ENCODE measurements at places on chromosomes 11 and 22.

GRCh38 chr22:48960980-48961660, 866.6 kb downstream of the BRD1 start:
- DNase-seq: no peak

GRCh38 chr11:36509201-36509639, 852 bp downstream of the TRAF6 start:
- no peak for DNase-seq

DNA sequence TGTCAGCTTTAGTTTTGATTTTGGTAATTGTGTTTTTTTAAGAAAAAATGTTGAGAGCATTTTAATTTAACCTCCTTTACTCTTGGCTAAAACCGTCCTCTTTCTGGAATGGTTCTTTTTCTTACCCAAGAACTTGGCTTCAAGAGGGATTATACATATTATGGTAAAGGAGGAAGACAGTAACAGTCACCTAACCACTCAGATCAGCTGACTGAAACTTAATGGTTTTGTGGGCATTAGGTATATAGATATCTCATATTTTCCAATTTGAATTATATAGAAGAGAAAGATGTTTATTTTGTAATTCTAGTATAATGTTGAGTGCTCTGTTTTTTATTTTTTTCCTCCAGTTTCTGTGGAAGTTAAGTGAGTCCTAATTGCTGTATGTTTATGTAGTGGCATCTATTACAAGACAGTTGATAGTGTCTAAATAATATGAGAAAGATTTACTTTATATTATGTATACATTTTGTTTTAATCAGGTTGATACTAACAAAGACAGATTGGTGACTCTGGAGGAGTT, 36.6 kb upstream of the NCR3LG1 start:
- DNase-seq: no peak

- DNase-seq: no peak
Measured at GRCh38 chr11:31855466-31855865, 44.3 kb upstream of the PAX6 start.
